ENCODE measurements at places on chromosomes 7 and 10.

DNA sequence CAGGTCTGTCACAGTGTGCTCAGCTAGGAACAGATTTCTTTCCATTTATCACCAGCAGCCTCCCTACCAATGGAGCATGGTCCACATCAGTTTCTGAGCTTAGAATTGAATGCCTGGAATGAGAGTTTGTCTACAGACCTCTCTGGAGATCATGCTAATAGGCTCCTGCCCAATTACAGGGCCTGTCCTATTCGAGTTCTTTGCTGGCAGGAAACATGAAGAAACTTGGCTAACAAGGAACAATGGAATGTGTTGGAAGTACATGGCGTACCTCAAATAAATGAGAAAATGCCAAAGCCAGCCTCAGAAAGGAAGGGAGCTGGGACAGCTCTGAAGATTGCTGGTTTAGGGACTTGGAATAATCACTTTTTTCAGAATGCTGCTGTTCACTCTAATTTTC lies 186.0 kb upstream of the AKR1E2 start:
- DNase-seq = no peak

- DNase-seq = no peak
These were observed 54.4 kb upstream of the FAM133B start for GRCh38 chr7:92644406-92645113.

DNA sequence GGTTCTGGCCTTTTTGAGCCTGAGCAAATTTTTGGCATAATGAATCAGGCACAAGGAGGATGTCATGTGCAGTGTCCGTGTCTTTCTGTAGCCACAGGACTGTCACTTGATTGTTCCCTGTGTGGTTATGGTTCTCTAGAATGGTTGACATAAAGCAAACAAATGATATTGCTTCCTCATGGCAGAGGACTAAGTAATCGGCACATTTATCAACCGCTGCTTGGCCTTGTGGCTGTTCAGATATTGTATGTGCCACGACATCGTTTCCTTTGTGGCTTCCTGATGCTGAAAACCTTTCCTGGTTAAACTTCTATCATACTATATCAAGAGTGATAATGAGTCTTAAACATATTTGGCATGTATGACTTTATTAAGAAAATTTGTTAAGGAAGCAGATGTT lies 598.8 kb downstream of the SUGCT start:
- DNase-seq = peak; percentile 66

DNA sequence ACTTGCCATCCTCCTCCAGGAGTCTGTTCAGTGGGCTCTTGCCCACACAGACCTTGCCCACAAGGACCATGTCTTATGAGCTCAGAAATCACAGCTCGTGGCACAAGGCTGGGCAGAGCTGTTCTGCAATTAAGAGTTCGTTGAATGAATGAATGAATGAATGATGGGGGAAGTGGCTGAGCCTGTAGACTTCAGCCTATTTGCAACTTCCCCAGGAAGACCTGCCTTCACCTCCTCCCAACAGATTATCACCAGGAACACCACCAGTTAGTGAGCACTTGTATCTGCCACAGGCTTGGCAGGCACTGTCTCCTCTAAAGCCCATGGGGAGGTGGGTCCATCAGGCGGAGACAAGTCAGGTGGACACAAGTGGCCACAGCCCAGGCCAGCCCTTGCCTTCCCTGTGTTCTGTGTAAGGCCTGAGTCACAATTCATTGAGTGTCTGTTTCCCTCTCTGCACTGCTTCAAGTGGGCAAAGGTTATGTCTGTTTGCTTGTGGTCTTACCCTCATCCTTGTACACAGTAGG lies 1.8 kb upstream of the FGF8 start:
- DNase-seq = no peak

GRCh38 chr10:96495544-96495943 lies 18.2 kb downstream of the TLL2 start:
- DNase-seq = no peak

DNA sequence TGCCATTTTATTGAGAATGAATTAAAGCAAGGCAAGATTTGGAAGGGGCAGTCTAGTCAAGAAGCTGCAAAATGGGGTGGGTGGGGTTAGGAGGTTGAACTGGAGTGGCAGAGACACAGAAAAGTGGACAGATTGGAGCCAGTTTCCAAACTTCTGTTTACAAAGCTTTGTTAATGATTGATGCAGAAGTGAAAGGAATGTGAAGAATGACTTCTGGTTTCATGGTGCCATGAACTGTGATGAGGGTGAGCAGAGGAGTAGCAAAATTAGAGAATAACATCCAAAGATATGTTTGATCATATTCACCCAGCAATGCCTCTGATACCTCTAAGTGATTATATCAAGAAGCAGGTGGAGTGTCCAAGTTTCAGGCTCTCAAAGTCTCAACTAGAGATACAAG lies 1118.0 kb upstream of the C7orf33 start:
- no peak for DNase-seq

DNA sequence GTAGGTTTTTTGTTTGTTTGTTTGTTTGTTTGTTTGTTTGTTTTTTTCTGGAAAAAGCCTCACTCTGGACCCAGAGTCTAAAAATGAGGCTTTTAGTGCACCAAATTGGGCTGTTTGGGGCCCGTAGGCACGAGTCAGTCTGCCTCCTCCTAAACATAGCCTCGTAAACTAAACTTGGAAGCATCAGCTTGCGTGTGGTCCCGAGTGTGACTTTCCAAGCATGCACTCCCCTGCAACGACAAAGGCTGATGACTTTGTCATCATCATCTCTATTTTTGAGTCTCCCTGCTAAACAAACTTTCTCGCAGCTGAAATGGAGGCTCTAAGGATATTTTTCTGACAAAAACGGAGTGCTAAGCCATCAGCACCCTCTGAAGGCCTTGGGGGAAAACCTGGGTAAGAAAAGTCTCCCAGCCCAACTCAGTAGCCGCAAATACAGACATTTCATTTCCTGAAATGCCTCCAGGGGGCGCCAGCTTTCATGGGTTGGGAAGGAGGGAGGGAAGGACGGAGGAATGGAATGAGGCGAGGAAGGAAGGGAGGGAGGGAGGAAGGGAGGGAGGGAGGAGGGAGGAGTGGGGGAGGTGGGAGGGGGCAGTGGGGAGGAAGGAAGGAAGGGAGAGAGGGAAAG lies 245.9 kb downstream of the KCNMA1 start:
- DNase-seq = peak; percentile 43

DNA sequence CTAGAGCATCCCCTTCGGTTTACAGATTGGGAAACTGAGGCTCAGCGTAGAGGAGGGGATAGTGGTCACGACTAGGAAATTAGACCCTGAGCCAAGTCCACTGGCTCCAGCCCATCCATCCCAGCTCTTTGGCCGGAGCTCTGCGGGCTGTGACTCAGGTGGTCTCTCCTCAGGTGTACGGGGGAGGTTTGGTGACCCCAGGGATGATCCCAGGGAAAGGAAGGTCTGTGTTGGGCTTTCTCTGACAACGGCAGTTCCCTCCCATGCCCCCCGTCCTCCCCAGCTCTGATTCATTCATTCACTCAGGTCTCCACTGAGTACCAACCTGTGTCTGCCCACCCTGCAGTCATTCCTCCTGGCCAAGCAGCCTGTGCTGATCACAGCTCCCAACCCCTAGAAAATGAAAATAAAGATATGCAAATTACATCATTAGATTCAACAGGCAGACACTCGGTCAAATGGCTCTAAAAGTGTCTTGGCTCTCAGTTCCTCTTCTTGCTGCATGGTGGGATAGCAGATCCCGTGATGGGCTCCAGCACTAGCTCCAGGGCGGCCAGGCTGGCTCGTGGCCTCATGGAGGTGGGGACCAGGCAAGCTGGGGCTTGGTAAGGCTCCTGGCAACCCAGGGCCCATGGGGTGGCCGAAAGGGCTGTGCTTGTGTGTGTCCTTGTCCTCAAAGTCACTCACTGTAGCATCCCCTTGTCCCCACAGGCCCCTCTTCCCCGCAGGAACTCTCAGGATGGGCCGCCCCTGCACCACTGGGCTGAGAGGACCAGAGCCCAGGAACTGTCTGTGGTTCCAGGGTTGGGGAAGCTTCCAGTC lies 37.8 kb downstream of the CLRN3 start:
- DNase-seq = no peak

DNA sequence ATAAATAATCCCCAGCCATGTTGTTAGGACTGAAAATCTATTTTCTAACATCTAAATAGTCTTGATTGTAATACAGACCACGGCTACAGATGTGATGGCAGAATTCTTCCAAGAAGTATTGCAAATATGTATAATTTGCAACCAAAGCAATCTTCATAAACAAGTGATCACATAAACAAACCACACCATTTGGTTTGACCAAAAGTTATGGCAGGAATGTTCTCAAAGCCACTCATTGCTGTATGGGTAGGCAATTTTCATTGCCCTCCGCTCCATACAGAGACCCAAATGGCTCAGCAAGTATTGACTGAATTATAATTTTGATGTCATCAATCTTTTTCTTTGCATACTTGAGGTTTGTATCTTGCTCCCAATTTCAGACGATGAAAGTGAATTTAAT lies 19.0 kb upstream of the RHOBTB1 start:
- DNase-seq = no peak

- DNase-seq = no peak
These were observed 569 bp downstream of the CAV1 start for GRCh38 chr7:116525298-116525912.

- DNase-seq = no peak
These were observed 28.5 kb downstream of the TPST1 start for GRCh38 chr7:66233638-66234037.

- no peak for DNase-seq
These were observed 125.8 kb downstream of the RALA start for GRCh38 chr7:39749177-39749576.

DNA sequence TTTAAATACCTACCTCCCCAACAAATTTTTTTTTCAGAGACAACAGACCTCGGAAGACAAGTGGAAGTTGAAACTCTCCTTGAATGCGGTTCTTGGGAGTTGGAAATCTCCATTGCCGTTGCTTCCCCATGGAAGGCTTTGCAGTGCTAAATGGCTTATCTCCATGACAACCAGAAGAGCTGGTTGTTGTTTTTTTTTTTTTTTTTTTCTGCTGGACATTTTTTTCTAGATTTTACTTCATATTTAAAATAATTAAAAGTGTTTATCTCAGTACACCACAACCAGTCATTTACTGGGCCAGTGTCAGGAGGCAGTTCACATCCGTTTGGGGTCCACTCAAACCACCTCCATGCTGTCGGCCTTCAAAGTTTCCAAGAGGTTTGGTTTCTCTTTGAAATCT lies 348.5 kb upstream of the PRKCQ start:
- DNase-seq = no peak
